ENCODE measurements at places on chromosomes 11 and 22.

DNA sequence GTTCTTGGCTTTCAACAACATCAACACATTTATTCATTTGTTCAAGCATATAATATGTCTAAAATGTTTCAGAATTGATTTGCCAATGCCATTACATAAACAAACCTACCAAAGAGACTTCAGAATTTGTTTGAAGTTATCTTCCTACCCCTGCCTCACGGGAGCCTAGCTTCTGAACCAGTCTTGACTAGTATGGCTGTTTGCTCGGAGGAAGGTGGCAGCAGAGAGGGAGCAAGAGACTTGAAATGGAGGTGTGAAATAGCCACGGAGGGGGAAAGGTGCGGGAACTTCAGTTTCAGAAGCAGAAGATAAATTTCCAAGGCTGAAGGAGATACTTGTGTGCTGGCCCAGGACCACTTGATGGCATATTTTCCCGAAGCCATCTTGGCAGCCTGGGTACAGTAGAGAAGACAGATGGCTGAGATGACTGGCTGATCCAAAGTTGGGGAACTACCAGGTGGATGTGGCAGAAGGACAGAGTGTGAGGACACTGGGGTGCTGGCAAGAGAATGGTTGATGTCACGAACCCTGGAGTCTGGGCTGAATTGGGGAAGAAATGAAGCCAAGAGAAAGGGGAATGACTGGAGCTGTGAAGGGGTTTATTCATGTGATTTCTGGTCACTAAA lies 14.0 kb upstream of the MTCH2 start:
- no peak for DNase-seq

- DNase-seq, result no peak
These were observed 13.0 kb upstream of the BCL9L start for GRCh38 chr11:118938491-118939403.

- DNase-seq, result no peak
These were observed 22.1 kb upstream of the SYT7 start for GRCh38 chr11:61602775-61603569.

DNA sequence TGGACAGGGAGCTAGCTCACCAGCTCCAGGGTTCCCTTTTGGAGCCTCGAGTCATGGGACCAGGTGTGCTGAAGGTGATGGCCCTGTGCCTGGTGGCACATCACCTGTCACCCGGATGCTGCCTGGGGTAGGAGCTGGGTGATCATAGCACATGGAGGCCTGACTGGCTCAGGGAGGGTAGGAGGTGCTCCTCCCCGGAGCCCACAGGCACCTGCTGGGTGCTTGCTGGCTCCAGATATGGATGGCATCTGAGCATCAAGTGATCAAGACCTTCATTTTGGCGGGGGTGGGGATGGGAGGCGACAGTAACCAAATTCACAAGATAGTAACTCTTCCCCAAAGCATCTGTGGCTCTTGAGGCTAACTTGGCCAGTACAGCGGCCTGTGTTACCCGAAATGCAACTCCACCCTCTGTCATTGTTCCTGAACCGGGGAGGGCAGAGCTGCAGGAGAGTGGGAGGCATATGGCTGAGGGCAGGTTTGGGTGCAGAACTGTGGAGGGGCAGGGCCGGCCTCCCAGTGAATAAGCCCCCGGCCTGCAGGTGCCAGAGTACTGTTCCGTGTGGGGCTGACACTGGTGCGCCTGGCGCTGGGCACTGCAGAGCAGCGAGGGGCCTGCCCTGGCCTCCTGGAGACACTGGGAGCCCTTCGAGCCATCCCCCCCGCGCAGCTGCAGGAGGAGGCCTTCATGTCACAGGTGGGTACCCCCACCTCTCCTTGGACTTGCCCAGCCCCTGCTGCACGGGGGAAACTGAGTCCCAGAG lies 4.7 kb downstream of the TBC1D10C start:
- no peak for DNase-seq

GRCh38 chr22:45284705-45285262 lies at the start of gene UPK3A:
Gene UPK3A, plus strand, starts transcription at chr22:45284949. Its CDS starts 65 bp downstream, at chr22:45285014.
- no peak for DNase-seq

GRCh38 chr11:121999651-122000050 lies 116.4 kb downstream of the BLID start:
- no peak for DNase-seq

DNA sequence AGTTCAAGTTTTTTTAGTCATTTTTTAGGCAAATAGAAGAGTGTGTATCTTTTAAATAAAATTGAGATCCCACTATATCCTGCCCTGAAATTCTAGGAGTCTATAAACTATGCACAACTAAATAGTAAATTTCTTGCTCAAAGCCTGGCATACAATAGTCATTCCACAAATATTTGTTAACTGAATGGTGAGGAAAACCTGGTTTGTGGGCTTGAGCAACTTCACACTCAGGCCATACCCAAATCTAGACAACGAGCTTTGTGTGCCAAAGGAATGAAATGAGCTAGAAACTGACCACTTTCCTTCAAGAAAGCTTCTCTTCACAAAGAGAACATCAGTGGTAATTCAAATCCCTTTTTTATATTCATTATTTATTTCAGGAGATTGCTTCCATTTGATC lies 39.6 kb upstream of the AMOTL1 start:
- DNase-seq, result no peak

- no peak for DNase-seq
These were observed 159.2 kb upstream of the DDI1 start for GRCh38 chr11:103877221-103877620.

- DNase-seq, result no peak
These were observed 802 bp upstream of the PIM3 start for GRCh38 chr22:49959782-49960158.

- peak; percentile 79 for DNase-seq
These were observed 83.1 kb downstream of the MN1 start for GRCh38 chr22:27718186-27719035.

DNA sequence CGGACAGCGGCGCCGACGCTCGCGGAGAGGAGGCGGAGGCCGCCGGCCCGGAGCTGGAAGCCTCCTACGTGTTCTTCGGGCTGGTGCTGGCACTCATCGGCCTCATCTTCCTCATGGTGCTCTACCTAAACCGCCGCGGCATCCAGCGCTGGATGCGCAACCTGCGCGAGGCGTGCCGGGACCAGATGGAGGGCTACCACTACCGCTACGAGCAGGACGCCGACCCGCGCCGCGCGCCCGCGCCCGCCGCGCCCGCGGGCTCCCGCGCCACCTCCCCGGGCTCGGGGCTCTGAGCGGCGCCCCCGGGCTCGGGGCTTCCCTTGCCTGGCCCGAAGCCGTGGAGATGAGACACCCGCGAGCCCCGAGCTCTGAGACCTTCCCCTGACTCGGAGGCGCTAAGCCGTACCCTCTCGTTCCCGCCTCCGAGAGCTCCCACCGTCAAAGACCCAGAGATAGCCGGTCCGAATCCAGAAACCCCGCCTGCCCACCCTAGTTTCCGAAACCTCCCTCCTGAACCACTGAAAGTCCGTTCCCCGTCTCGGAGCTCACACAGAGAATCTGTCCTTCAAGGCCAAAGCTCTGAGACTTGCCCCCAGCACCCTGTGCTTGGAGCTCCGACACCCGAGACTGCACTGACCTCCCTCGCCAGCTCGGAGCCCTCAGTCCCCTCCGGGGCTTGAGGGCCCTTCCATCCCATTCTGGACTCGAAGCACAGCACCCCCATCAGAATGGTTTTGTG lies 1.5 kb downstream of the TPBGL start:
- no peak for DNase-seq

DNA sequence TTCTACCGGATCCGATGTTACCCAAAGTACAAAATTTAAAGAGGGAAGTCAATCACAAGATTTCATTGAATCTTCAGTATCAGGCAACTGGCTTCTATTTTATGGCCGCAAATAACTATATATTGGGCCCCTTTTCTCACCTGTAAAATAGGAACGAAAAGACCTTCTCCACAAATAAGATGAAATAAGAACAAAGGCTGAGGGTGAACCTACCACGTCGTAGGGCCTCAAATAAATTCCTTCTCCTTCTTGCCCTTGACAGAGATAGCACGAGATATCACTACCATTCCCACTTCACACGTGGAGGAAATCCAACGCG lies 794 bp upstream of the EMSY start:
- no peak for DNase-seq

- no peak for DNase-seq
These were observed at the start of gene KLHL22 for GRCh38 chr22:20494978-20495860. Gene KLHL22, minus strand, starts transcription at chr22:20495795. Its CDS starts 6,584 bp downstream, at chr22:20489211.

DNA sequence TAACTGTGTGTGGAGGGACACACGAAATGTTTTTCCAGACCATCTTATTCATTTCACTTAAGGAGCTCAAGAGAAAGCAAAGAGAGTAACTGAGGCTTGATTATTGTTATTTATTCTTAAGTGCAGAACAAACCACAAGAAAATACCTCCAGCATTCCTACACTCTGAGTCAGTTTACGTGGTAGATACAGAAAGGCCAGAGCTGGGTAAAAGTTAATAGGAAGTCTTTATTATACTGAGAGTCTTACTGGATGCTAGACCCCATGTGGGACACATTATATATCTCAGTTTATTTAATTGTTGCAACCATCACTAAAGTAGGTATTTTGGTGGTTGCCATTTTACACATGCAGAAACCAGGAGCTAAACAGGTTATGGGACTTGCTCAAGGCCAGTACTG lies 261.4 kb upstream of the POU2AF2 start:
- DNase-seq, result no peak

GRCh38 chr11:859394-860131 lies 16.9 kb downstream of the TSPAN4 start:
- DNase-seq, result peak; percentile 80

- DNase-seq, result no peak
These were observed 52.5 kb upstream of the KCNQ1OT1 start for GRCh38 chr11:2752204-2752770.

GRCh38 chr11:43392713-43393112 lies 34.0 kb downstream of the TTC17 start:
- no peak for DNase-seq

Measured in hindlimb muscle (tissue), 1 donor.